CD4-positive, alpha-beta T cell (primary cell): ENCODE measurements at places on chromosomes 2 and 18. TPM values are rescaled to one million over a fixed set of nuclear protein-coding genes. Genes with fewer than 3 reads are reported as not detected.

The IFT172 gene
- total RNA-seq, result 13.3 TPM

The SERPINE2 gene
- 5.1 TPM for total RNA-seq

The SCN3A gene
- not detected for total RNA-seq

The NEB gene
- total RNA-seq, result 1.8 TPM

DNA sequence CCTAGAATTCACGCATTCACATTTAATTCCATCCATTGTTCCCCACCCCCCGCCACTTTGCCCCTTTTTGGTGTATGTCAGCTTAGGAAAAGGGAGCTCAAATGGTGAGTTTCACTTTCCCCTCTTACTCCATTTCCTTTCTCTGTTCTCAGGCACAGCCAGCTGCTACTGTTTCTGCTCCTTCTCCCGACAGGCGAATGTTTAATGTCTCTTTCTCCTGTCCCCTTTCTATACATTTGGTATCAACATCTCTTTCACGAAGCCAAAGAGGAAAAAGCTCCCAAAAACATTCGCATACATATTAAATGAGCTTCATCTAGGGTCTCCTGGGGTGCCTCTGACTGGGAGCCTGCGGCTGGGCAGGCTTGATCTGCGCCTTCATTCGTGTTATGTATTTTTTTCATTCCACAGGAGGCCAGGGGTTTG is 124.2 kb upstream of the SATB2 start:
- DNase-seq, result no peak

GRCh38 chr18:46480226-46480625 is 176.8 kb downstream of the LOXHD1 start:
- DNase-seq, result no peak

The B4GALT6 gene
- not detected for total RNA-seq

DNA sequence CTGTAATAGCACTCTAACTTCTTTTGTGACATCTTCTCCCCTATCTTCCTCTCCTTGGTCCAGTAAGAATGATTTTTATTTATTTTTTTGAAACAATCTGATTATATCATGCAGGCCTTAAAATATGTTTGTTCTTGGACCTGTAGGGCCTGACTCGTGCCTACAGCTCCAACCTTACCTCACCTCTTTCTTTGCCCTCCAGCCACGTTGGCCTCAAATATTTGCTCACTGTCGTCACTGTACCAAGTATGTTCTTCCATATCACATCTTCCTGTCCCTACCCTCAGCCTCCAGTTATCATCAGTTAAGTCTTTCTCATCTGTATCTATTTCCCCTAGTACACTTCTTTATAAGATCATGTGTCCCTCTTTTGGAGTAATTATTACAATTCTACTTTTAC is 125.5 kb downstream of the CDH7 start:
- no peak for DNase-seq

The TBR1 gene
- total RNA-seq, result not detected

The DHRS9 gene
- total RNA-seq, result not detected

GRCh38 chr2:125405816-125406215 is 1250.1 kb upstream of the GYPC start:
- no peak for DNase-seq

- no peak for DNase-seq
Observed at GRCh38 chr18:47260120-47260923, 8.9 kb upstream of the SKOR2 start.

The SLC30A3 gene
- total RNA-seq, result not detected

The RNU2-63P gene
- 3.1 TPM for total RNA-seq

DNA sequence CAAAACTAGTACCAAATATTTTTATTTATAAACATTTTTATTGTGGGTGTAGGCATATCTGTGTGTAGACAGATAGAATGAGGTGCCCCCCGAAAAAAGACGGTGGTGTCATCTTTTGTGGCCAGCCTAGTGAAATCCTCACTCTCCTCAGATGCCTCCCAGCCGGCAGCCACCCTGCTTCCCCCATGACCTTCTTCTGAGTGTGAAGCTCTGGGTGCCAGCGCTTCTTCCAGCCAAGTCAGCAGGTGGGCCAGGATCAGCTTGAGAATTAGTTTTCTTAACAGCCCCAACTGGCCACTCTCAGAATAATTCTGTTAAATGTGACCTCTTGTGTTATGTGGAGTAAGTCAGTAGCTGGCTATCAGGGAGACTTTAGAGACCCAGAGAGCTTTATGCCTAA is 229.6 kb upstream of the FOSL2 start:
- DNase-seq, result no peak

The CDH7 gene
- total RNA-seq, result not detected

DNA sequence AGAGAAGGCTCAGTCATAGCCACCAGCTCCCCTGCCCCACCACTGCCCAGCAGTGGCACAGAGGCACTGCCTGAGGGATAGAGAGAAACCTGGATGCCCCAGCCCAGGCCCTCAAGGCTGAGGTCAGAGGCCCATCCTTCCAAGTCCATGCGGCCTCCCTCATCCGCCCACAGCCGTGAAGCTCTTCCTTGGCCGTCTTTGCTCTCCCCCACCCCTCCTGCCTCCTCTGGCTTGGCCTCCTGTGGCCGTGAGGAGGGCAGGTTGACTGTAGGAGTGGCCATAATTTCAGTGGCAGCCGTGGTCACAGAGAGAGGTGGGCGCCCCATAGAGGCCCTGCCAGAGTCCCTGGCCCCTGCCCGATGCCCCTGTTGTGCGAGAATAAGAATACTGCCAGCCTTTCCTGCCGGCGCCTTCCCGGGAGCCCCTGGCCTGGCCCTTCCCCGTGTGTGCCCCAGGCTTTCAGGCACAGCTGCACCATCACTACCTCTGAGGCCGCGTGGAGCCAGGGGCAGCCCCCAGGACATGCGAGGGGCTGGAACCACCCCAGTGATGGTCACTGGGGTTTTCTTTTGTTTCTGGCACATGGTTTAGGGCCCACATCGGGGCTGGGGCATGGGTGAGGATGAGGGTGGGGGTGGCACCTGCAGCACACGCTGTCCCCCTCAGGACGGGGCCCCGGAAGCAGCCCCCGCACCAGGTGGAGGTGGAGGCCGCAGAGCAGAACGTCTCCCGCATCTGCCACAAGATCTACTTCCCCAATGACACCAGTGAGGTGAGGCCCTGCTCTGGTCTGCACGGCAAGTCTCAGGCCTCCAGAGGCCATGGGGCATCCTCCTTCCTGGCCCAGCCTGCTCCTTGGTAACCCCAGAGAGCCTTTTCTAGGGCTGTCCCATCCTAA is 13.1 kb upstream of the GPR17 start:
- no peak for DNase-seq

DNA sequence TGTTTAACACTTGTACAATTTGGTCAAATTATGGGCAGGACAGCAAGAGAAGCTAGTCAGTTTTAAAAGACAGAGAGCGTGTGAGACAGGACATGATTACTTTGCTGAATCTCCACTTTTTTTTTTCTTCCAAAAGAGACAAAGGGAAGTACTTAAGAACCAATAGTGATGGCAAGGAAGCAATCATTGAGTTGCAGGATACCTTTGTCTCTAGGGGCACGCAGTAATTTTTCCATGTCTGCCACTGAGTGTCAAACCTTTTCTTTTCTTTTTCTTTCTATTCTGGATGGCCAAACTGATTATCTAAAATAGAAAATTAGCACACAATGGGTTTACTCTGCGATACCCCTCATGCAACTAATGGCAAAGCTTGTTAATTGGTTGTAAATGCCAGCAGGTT is 533.0 kb downstream of the PLCL1 start:
- no peak for DNase-seq
